ENCODE measurements at places on chromosomes 1 and 21.

- DNase-seq = no peak
Observed at GRCh38 chr1:14245954-14246353, 352.5 kb upstream of the KAZN start.

- DNase-seq = peak; percentile 39
Observed at GRCh38 chr1:207831517-207832327, 79.2 kb downstream of the CD34 start.

- no peak for DNase-seq
Observed at GRCh38 chr1:226786550-226786949, 47.5 kb upstream of the ITPKB start.

- no peak for DNase-seq
Observed at GRCh38 chr1:87812871-87813577, 484.3 kb downstream of the LMO4 start.

- DNase-seq = no peak
Observed at GRCh38 chr1:208203127-208203847, 40.9 kb downstream of the PLXNA2 start.

- no peak for DNase-seq
Observed at GRCh38 chr21:43827015-43827611, 37.7 kb downstream of the RRP1 start.

- DNase-seq = no peak
Observed at GRCh38 chr1:2602311-2602835, 15.8 kb downstream of the PRXL2B start.
